ENCODE measurements at places on chromosomes 11 and 22. TPM values are rescaled to one million over a fixed set of nuclear protein-coding genes. Genes with fewer than 3 reads are reported as not detected.

Gene OR51F2
- not detected for polyA plus RNA-seq

- DNase-seq, result peak; percentile 27
Measured at GRCh38 chr11:76512851-76513653, 68.2 kb downstream of the EMSY start.

GRCh38 chr11:81005595-81005994 lies 1564.8 kb upstream of the TENM4 start:
- no peak for DNase-seq

DNA sequence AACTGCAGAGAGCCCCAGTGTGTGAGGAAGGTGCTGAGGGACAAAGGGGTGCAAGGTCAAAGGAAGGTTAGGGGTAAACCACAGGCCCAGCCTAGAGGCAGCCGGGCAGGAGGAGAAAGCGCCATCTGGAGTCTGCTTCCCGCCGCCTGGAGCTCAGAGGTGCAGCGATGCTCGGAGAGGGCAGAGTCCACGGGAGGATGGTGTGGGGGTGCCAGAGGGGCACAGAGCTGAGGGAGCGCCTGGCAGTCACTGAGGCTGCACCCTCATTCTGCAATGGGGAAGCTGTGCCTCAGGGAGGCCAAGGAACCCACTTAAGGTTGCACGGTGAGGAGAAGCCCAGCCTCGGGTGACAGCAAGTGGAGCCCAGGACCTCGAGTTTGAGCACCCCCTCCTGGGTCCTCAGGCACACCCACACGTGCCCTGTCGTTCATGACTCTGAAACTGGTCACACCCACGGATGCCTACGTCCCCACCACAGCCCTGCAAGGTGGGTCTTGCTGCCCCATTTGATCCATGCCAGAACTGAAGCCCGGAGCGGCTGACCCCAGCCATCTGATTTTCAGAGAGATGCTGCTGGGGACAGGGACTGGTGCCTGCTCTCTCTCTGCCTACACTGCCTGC lies 1.6 kb downstream of the IL2RB start:
- DNase-seq, result no peak

DNA sequence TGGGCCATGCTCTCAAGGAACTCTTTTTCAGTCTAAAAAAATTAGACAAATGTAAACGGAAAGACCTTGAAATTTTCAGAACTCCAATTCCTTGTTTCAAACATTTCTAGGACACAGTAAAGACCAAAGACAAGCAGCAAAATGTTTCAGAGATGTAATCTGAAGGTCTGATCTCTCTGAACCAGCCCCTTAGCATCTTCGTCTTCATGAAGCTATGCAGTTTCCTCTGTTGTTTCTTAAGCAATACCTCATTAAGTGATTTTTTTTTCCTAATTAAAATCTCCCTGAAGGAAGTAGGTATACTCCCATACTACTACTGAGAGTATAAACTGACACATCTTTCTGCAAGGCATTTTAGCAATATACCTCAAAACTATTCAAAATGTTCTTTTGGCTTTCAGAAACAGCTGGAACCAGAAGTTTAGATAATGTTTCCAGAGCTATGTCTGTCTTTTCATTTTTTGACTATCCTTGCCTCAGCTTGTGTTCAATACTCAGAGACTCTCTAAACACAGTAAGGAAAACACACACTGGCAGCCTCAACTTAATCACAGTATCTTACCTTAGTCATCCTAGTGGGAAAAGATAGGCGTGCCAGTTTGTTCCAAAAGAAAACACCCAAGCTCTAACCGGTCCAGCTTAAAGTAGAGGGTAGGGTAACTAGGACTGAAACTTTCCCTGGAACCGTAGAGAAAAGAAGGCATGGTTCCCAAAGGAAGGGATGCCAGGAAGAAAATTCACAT lies 25.1 kb downstream of the SBF2 start:
- DNase-seq, result no peak

DNA sequence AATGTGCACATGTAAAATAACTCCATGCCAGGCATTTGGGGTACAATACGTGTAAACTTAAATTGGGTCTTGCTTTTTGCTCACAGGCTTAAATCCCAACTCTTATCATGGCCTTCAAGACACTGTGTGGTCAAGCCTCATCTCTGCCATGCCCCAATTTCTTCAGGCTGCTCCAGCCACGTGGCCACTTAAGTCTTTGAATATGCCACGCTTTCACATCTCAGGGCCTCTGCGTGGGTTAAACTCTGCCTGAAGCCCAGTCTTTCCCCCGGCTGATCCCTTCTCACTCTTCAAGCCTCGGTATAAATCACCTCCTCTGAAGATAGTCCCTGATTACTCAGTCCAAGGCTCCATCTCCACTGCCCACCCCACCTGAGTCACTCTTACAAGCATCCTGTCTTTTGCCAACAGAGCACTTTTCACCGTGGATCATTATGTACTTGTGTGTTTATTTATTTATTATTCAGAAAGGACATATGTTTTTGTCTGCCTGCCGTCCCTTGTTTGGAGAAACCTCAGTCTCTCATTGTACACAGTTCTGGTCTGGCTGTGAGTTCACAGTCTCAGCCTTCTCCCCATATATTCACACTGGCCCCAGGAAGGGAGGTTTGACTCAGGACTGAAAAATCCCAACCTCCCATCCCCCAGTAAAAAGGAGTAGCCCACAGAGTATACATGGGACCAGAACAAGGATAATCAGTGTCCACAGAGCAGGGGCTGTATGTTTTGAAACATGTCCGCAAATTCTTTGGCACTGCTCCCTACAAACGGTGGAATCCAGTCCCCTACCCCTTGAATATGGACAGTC lies 344.7 kb downstream of the MN1 start:
- no peak for DNase-seq

- no peak for DNase-seq
Measured at GRCh38 chr22:44200855-44201550, 20.3 kb downstream of the PARVG start.

DNA sequence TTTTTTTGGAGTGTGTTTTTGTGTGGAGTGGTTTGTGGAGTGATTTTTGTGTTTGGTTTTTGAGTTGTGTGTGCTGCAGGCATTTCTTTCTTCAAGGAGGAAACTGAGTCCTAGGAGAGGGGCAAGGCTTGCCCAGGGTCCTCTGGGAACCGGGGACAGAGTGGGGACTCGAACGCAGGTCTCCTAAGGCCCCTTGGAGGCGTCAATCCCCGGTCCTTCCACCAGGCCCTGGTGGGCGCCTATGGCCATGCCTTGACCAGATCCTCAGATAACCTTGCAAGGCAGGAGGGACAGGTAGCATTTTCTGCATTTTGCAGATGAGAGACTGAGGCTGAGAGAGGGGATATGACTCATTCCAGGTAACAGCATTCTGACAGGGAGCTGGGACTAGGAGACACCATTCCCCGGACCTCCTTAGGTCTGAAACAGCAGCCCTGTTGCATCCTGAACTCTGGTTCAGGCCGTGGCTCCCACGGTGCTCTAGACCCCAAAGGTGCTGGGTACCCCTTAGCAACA lies 39.1 kb downstream of the MYO7A start:
- DNase-seq, result no peak

Gene ADORA2A
- polyA plus RNA-seq, result 11.2 TPM

Gene ISX
- polyA plus RNA-seq, result not detected

GRCh38 chr22:27844656-27845591 lies 43.4 kb upstream of the MN1 start:
- DNase-seq, result peak; percentile 79

DNA sequence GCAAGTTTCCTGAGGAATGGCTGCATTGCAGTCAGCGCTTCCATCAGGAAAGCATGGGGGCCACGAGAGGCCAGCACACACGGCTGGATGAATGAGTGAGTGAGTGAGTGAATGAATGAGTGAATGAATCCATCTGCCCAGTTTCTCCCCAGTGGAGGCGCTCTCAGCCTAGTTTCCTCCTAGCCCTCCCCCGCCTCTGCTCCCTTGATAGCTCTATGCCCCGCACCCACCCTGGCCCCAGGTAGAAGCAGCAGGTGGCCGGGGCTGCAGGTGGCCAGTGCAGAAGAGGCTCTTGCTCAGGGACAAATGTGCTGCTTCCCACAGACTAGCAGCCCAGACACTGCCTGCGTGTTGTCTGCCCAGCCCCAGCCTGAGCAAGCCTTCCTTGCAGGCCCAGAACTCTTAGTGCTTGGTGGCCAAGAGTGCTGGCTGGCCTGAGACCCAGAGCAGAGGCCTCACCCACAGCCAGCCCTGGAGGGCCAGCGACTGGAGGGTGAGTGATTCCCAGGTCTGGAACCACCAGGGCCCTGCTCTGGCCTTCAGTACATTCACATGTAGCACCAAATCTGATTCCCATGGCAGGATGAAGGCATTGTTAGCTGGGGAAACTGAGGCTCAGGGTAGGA lies 31.1 kb upstream of the PDGFB start:
- no peak for DNase-seq

DNA sequence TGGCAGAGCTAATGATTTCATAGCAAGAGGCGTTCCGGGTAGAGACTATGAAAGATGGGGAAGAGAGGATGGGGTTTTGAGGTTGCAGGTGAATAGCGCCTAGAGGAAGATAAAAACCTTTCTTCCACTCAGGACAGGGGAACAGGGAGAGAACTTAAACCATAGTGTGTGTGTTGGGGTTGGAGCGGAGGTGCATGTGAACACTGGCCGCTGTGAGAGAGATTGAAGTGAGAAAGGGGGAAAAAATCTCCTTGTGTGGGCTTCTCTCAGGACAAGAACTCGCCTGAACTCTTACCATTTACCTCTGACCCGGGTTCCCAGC lies 3.4 kb downstream of the BSX start:
- no peak for DNase-seq

DNA sequence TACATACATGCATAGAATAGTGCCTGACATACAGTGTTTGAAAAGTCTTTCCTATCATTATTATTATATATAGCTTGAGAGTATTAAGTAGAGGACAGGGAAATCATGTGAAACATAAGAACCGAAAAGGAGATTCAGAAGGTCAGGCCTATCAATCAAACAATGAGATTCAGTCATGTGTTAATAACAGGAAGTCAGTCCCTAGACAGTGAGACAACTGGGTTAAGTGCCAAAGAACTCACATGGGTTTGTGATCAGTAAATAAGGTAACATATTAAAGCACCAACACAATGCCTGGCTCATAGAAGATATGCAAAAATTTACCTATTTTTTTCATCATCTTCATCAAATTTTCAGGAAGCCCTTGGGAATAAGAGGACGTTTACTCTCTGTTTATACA lies 174.3 kb upstream of the FAT3 start:
- DNase-seq, result no peak

Gene MB
- 215 TPM for polyA plus RNA-seq

Gene C11orf86
- not detected for polyA plus RNA-seq

Gene RPL3
- 2,719 TPM for polyA plus RNA-seq

GRCh38 chr11:3934658-3935057 lies 79.2 kb downstream of the STIM1 start:
- no peak for DNase-seq

DNA sequence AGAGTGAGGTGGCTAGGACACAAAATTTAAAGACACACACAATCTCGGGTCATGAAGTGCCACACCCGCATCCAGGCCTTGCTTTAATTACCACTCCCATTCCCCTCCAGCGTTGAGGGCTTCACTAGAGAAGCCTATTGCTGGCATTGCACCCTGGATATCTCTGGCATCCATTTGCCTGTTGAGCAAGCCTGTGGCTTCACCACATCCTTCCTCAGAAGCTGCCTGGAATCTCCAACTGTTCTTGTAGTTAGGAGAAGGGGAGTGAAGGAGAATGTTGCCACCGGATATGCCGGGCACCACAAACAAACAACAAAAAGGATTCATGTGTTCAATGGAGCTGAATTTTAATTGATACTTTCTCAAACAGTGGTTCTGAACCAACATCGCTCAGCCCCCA lies 34.4 kb upstream of the RCN1 start:
- DNase-seq, result no peak

- no peak for DNase-seq
Measured at GRCh38 chr11:30735946-30736345, 149.8 kb upstream of the MPPED2 start.

DNA sequence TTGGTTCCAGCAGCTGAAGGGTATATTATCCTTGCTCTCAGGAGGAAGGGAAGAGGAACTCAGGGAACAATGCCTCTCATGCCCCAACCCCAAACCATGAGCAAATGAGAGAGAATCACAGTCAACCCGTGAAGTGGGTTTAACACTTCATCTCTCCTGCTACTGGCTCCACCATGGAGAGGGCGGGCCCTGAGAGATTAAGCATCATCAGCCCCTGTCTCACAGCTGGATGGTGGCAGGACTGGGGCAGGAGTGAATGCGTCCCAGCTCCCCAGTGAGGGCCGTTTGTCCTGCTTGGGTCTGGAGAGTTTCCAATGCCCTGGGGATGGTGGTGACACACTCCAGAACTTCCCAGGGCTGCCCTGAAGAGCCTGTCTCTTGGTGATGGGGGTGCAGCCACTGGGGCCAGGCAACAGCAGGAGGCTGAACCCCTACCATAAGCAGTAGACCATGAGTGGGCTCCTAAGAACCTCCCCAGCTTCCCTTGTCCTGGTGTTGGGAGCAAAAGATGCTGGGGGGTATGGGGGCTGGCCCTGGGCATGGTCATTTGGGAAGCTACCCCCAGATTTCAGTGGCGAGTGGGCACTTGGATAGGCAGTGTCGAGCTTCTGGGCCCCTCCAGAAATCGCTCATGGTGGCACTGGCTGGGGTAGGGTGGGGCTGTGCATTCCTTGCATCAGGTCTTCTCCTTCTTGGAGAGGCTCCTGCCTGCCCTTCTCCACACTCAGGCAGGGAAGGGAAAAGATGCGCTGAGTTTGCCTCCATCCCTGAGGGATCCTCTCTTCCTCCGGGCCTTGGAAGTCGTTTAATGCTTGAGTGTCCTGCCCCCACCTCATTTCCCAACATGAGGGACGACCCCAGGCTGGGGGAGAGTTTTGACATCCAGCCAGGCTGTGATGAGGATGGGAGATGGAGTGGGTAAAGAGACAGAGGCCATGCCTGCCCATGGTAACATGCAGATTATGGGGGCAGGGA lies 157.5 kb downstream of the ST3GAL4 start:
- no peak for DNase-seq

GRCh38 chr11:75384438-75385080 lies 14.8 kb upstream of the RPS3 start:
- DNase-seq, result peak; percentile 79

Gene RIMBP3C
- polyA plus RNA-seq, result 0.41 TPM

DNA sequence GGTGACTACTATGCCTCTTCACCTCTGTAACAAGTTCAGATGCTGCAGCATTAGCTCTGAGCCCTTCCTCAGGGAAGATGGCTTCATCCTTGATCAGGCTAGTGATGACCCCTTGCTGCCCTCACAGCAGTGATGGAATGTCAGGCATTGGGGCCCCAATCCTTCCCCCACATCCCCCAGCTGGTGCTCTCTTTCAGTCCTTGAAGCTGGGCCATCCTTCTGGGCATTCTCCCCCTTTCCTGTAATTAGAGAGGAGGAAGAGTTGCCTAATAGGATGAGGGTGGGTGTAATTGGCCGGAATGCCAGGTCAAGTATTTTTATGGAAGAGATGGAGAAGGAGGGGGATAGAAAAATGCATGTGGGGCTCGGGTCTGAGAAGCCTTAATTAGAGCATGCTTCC lies 62.6 kb downstream of the TRAF6 start:
- DNase-seq, result no peak

- no peak for DNase-seq
Measured at GRCh38 chr11:93820847-93821246, 29.6 kb downstream of the VSTM5 start.

DNA sequence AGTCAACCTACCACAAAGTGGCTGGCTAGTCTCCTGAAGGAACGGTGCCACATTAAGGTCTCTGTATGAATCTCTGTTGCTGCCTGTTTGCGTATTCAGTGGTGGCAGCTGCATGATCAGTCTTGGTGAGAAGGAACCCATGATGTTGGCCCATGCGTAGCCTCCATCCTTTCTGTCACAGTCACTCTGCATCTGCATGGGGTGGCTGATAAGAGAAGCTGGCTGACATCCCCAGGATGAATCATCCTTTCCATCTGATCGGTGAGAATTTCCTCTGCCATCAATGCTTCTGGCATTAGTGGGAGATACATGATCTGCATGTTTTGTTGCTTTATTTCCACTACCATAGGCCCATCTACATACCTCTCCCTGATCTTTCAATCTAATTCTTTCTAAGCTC lies 199.0 kb upstream of the NECTIN1 start:
- no peak for DNase-seq

Gene DGCR6
- 63.4 TPM for polyA plus RNA-seq

All from hindlimb muscle (tissue), 1 donor.